ENCODE measurements at places on chromosomes 12 and 14.

- DNase-seq: no peak
Observed at GRCh38 chr12:32822344-32822743, 66.6 kb upstream of the YARS2 start.

GRCh38 chr12:129984106-129984505 lies 80.3 kb upstream of the TMEM132D start:
- DNase-seq: no peak

- DNase-seq: no peak
Observed at GRCh38 chr14:88247228-88247627, 75.8 kb downstream of the KCNK10 start.

- DNase-seq: peak; percentile 78
Observed at GRCh38 chr12:46266382-46266791, 2.5 kb downstream of the SLC38A1 start.

DNA sequence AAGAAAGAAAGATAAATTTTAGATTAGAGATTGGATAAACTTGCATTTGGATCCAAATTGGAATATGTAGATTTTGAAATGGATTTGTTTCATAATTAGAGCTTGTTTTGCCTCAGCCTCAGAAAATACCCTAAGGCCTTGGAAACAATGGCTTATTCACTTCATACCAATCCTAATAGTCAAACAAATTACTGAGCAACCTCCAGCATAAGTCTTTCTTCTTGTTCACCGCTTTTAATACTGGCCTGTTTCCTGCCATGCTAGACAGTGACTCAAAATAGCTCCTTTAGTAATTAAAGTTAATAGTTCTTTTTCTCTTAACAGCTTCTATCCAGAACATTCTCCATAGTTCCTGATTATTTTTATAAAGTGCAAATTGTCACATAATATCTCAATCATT lies 110.9 kb upstream of the DNM1L start:
- no peak for DNase-seq

GRCh38 chr14:104867371-104868059 lies 2.4 kb downstream of the CEP170B start:
- DNase-seq: peak; percentile 38

DNA sequence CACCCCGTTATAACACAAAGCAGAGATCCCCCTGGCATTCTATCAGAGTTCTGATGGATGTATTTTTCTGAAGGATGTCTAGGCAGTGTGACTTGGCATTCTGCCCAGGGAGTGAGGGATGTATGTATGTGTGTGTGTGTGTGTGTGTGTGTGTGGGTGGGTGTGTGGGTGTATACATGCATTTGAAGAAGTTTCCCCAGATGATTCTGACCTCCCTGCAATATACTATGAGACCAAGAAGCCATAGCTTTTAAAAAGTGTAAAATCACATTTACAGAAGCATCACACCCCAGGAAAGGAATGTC lies 59.7 kb upstream of the NAP1L1 start:
- DNase-seq: peak; percentile 74

DNA sequence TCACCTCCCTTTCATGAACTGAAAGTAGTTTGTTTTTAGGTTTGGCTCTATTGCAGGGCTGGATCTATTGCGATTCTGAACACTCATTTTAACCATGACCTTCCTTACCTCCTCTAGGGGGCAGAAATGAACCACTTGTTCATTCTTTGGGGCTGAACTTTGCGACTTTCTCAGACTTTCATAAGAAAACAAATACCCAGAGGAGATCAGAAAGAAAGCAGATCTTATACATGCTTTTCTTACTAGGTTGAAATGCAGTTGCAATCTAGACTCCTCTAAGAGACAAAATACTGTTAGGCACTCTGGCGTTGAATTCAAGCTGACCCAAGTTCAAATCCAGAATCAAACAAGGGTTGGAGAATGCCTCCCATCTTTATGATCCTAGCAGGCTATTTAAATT lies 32.6 kb upstream of the PLEKHG3 start:
- DNase-seq: no peak

DNA sequence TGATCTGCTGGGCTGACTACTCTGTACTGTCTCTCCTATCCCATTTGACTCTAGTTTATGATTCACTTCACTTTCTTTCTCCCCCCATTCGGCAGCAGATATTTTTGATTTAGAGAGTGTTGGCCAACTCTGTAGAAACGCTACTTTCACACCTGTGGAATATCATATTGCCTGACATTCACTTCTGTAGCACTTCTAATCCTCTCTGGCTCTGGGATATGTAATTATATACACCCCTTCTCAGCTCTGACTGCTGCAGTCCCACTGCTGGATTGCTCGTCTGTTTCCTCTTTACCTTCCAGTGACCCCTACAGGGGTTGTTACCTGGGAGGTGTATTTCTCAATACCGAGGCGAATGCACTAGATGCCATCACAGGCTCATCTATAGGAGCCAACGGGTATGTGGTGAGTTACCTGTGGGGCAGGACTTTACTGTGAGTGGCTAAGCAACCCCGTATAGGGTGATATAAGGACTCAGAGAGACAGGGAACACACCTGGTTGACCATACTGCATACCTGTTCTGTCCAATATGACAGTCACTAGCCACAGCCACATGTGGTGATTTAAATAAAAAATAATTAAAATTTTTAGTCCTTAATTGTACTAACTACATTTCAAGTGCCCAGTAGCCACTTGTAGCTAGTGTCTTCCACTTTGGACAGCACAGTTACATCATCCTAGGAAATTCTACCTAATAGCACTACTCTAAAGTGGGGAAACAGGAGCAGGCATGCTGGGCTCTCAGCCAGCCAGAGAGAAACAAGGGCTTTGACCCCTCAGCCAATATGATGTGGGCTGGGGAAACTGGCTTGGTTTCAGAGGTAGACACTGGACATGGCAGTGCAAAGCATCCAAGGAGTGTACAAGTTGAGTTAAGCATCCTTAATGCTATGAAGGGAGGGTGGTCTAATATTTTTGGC lies 95.0 kb downstream of the C12orf75 start:
- no peak for DNase-seq

- no peak for DNase-seq
Observed at GRCh38 chr14:71722885-71723284, 209.3 kb upstream of the RGS6 start.

DNA sequence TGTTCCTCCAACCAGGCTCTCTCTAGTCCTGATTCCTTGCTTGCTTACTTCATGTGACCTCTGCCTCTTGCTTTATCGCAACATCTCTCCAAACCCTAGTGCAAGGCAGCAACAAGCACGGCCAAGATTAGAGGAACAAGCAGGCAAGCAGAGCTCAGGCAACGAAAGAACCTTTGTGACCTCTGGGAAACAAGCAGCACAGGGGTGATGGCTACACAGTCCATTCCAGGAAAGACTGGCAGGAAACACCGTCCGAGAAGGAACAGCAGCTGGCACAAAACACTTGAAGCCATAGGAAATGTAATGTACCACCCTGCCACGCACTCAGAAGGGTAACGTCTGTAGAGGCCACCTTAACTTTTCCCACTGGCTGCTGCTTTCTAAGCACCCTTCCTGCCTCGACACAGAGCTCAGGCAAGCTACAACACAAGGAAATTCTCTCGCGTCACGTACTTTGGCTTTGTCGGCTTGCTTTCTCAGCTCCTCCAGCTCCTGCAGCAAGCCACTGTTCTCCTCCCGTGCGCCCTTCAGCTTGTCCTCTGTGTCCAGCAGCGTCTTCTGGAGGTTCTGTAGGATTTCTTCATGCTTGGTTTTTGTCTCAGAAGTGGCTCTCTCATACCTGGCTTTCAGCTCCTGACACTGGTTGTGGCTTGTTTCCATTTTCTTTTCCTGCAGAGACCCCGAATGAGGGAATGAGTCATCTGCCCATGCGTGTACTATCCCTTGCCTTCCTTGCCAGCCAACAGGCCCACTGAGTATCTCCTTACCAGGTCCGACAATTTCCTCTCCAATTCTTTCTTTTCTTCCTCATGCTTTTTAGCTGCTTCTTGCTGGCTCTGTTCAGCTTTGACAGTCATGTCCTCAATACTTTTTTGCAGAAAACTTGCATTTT lies 61.4 kb upstream of the VPS33A start:
- DNase-seq: no peak

GRCh38 chr12:116774020-116774419 lies 35.9 kb downstream of the RNFT2 start:
- DNase-seq: no peak

GRCh38 chr12:63410197-63410596 lies 258.1 kb downstream of the DPY19L2 start:
- DNase-seq: no peak

DNA sequence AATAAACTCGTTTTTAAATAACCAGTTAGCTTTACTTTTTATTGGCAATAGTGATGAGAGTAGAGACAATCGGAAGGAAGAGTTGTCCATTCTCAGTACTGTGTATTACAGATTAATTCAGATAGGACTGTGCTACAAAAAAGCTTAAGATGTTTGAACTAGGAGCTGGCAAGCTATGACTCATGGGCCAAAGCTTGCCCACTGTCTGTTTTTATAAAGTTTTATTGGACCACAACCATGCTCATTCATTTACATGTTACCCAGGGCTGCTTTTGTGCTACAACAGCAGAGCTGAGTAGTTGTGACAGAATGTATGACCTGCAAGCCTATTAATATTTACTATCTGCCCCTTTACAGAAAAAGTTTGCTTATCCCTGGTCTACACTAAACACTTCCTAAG lies 19.4 kb downstream of the GNS start:
- DNase-seq: no peak

DNA sequence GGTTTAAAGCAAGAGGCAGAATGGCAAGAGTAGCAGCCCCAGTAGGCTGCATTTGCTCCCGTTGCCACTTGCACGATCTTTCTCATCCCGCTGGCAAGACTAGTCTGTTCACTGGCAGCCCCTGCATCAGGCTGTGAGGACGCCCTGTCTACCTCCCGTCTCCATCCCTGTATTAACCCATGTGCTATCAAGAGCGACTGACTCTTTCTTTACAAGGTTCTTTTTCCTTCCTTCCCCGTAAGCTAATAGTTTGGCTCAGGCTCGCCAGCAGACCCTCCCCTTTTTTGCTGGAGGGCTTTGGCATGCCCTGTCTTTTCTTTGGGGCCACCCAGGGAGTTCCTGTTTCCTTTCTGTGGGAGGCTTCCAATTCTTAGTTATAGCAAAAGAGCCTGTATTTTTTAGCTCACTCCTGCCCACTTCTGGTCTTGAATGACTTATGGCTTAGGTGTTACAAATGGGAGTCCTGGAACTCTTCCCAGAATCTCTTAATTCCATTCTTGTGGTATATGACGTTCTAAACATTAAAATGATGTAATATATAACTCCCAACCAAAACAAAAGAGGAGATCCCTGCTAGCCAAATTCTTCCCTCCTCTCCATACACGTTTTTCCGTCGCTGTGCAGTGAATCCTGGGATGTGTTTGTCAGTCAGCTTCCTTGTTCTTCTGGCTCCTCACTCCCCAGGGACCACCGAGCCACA lies 149.0 kb downstream of the PRKCH start:
- DNase-seq: peak; percentile 57

DNA sequence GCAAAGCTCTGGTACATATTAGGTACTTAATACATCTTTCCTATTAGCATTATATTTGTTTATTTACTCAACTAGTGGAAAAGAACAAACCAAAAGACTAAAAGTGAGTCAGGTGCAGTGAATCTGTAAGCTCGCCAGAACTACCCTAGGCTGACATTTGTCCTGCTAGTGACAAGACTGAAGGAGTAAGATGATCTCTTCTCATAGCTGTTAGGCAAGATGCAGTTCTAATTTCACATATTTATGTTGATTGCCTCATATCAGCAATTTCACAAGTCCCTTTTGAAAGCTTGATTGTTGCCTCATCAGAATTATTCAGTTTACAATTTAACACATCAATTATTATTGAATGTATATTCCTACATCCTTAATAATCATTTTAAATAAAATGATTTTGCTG lies 293.0 kb upstream of the NAV3 start:
- no peak for DNase-seq

GRCh38 chr12:50765095-50765911 lies 1.4 kb downstream of the ATF1 start:
- peak; percentile 80 for DNase-seq

- peak; percentile 88 for DNase-seq
Observed at GRCh38 chr12:54404061-54405004, 14.7 kb downstream of the ITGA5 start.

GRCh38 chr12:109450980-109451379 lies 26.1 kb downstream of the KCTD10 start:
- DNase-seq: no peak

DNA sequence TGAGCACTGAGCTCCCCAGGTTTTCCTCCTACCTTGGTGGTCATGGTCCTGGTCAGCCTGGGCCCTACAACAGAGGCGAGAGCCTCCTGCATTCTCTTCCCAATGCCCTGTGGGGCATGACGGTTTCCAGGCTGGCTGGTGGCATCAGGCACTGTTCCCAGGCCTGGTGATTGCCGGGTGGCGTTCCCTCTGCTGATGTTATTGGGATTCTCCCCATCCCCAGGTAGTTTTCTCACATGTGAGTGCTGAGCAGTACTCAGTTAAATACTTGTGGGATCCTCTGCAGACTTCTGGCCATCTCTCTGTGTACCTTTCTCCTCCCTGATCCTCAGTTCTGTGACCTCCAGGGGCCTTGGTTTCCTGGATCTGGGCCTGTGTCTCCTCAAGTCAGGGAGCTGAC lies 15.8 kb downstream of the C1R start:
- DNase-seq: no peak

DNA sequence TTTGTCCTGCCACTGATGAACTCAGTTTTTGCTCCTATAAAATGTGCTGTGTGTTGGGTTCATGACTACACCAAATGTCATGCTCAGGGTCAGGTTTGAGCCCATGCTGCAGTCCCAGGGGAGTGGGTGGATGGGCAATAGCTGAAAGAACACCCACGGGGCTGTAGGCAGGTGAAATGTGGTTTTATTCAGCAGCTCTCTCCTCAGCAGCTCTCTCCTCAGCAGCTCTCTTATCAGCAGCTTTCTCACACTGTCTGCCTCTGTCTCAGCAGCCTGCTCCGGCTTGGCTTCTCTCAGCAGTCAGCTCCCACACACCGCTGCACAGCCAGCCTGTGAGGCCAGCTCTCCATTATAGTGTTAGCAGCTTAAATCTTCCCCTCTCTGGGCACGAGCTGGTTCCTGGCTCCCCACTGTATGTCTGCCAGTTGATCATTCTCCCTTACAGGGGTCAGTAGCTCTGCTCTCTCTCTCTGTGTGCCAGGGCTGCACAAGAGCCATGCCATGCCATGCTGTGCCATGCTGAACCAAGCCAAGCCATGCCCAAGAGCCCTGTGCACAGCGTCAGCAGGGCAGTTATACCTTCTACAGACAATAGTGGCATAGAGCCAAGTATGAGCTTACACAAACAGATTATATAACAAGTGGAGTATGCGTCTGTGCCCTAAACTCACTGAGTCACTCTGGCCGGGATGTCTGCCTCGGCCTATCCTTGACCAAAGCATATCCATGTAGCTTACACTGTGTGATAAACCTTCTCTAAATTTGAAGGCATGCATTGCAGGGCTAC lies 303.3 kb upstream of the TMPO start:
- DNase-seq: no peak

- DNase-seq: peak; percentile 44
Observed at GRCh38 chr14:104345621-104346462, 207.5 kb downstream of the KIF26A start.

- no peak for DNase-seq
Observed at GRCh38 chr12:116314477-116314876, 37.0 kb upstream of the MED13L start.

Measured in activated effector memory CD4-positive, alpha-beta T cell treated with anti-CD3 and anti-CD28 coated beads, Interleukin-2, amount 50 U/mL, for 16 hours (primary cell).